Nephron progenitor cell (in vitro differentiated cells): ENCODE measurements at places on chromosomes 5 and 9.

DNA sequence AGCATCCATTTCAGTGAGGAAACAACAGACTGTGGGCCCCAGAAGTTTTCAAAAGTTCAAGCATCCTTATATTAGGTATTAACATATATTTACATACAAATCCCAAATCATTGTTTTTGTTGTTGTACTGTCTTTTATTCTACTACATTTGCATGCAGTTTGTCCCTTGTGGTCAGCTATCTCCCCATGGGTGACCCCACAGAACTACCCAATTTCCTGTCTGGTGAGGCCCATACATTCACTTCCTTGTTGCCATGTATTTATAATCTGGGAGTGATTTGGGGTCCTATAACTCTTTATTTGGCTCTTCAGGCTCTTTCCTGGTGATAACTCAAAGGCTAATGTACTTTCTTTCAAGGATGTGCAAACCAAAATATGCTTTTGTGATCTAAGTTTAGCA is 3.3 kb upstream of the CD180 start:
- DNase-seq: no peak

- DNase-seq: no peak
Observed at GRCh38 chr5:178231539-178232123, 971 bp downstream of the PHYKPL start.

- DNase-seq: no peak
Observed at GRCh38 chr9:131263701-131264100, 12.6 kb downstream of the FAM78A start.

DNA sequence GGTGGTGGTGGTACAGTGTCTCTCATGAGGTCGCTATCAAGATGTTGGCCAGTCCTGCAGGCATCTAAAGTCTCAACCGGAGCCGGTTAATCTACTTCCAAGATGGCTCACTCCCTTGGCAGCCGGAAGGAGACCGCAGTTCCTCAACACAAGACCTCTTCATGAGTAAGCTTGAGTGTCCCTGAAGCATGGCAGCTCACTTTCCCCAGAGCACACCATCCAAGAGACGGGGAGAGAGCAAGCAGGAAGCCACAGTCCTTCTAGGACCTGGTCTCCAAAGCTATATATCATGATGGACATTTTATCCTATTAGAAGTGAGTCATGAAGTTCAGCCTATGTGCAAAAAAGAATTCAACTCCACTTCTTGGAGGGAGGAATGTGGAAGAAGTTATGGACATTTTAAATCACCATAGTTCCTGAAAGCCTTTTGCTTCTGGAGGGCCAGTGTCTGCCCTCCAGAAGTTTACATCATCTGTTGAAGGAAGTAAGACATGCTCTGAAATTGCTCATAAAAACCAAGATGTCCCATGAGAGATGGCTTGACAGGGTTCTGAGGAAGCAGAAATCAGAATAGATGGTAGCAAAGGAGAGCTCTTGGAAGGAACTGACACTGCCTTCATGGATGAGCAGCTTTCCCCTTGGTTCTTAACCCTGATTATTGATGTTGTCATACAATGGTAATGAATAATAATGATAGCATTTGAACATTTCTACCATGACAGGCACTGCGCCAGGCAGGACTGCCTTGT is 21.3 kb downstream of the GALNT10 start:
- no peak for DNase-seq

- no peak for DNase-seq
Observed at GRCh38 chr9:124786881-124787573, 10.1 kb downstream of the OLFML2A start.

GRCh38 chr9:92159058-92159457 is 43.8 kb upstream of the SPTLC1 start:
- DNase-seq: no peak

DNA sequence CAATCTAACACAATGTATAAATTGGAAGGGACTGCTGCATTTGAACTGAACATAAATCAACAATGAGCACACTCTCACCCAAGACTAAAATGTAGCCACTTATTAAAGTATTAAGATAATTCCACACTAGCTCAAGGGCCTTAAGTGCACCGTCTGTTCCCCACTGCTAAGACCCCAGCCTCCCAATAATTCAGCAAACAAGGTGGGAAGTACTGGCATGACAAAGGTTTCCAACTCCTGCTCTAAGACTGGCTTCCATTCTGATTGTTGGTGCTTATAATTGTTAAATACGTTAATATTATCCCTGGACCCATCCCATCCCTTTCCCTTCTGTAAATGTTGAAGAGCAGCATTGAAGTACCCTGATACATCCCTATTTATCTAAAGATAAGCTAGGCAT is 636.7 kb downstream of the NR2F1-AS1 start:
- no peak for DNase-seq

GRCh38 chr5:159800131-159800840 is 116.0 kb upstream of the ADRA1B start:
- DNase-seq: no peak

- no peak for DNase-seq
Observed at GRCh38 chr9:76912636-76913275, 6.8 kb upstream of the PRUNE2 start.

GRCh38 chr5:179793468-179794139 is at the start of gene LTC4S:
Gene LTC4S, plus strand, starts transcription at chr5:179793986. Its CDS starts 95 bp downstream, at chr5:179794081.
- no peak for DNase-seq

DNA sequence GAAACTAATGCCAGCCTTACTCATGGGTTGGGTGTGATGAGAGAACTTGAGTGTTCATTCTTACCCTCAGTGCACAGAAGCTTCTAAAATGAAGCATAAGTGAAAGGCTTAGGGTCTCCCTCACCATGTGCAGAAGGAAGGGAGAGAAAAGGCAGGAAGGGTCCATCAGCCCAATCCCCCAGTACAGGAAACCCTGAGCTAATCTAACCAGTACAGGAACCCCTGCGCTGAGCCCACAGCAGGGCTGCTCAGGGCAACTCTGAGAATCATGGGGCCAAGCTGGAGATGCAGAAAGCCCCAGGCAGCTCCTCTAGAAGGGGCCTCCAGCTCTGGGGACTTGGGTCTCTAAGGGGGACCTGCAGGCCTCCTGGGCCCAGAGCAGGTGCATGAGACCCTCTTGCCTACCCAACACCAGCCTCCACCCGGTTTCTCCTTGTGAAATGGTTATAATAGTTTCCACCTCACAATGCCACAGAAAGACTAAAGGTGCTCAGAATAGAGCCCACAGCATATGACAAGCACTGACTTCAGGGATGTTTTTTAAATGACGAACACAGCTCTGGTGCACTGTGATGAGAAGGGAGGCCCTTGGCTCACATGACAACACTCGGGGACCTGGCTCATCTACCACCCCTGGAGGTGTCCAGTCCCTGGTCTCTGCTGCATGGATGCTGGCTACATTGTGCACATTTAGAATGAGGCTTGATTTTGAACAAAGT is 190.1 kb downstream of the ACTL7B start:
- DNase-seq: no peak

DNA sequence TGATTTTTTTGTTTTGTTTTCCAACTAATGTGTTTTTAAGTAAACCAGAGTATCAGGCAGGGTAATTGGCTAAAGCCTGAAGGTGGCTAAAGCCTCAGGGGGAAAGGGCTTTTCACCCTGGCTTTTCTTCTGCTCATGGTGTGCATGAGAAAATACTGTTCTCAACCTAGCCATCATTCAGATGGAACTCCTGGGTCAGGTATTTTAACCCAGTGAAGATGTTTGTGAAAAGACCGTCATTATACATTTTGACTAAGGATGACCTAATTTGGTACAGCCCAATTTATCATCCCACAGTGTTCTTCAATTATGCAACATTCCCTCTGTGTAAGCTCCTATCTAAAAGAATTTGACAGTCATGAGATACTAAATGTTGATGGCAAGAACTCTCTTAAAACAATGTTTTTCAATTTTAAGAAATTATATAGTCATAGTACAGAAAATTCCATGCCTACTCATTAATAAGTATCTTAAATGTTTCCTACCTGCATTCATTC is 209.5 kb upstream of the TARS1 start:
- DNase-seq: no peak

DNA sequence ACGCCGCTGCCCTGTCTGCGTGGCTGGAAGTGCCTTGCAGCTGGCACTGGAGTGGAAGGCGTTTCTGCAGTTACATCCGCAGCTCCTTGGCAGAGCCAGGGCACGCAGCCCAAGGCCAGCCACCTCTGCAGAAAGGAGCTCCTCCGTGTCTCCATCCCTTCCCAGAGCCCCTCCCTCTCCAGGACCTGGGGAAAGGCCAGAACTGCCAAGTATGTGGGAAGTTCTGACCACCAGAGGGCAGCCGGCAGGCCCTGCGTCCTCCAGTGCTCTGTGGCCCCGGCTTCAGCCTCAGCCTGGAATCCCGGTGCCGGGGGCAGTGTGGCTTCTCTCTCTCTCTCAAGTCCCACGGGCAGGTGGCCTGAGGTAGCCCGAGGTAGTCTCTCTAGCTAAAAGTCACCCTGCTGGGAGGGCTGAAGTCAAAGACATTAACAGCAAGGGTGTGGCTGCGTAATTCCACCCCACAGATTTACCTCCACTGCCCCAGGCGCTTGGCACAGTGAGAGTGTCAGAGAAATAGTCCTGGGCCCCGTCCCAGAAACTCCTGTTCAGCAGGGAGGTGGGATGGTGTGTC is 101.7 kb upstream of the FCN2 start:
- peak; percentile 75 for DNase-seq
